ENCODE measurements at places on chromosomes 2 and 18.

GRCh38 chr2:72139471-72139873 is 8.2 kb downstream of the CYP26B1 start:
- no peak for DNase-seq

GRCh38 chr2:105249181-105249580 is 7.6 kb downstream of the GPR45 start:
- no peak for DNase-seq

DNA sequence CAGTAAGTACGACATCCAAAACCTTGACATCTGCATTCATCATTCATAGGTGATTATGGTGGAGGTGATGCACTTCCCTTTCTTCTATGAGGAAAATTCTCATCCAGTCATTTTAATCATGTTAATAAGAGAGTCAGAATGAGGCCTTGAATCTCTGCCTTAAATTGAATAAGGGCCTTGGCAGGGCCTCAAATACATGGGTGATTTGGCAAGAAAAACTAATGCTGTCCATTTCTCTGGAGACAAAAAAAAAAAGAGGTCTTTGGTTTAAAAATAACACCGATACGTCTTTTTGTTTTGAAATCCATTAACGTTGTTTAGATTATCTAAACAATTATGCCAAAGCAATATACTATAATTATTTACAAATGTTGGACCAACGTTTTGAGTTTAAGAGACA is 8.1 kb downstream of the COLEC12 start:
- DNase-seq = no peak

DNA sequence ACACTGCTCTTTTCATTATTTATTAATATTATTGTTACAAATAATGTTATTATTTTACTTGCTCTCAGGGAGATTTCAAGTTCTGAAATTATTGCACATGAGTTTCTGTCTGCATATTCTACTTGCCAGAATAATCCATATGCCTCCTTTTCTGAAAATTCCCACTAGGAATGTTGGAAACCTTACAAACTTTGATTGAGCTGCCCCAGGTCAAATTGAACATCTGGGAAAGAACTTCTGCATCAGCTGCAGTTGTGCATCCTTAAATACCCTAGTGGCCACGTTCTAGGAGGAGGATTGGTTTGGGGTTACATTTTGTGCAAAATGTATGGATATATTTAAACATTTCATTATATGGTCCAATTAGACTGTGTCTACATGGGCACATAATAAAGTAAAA is 1302.7 kb upstream of the PIK3C3 start:
- no peak for DNase-seq

GRCh38 chr2:9380702-9381628 is 42.4 kb downstream of the ITGB1BP1 start:
- no peak for DNase-seq

DNA sequence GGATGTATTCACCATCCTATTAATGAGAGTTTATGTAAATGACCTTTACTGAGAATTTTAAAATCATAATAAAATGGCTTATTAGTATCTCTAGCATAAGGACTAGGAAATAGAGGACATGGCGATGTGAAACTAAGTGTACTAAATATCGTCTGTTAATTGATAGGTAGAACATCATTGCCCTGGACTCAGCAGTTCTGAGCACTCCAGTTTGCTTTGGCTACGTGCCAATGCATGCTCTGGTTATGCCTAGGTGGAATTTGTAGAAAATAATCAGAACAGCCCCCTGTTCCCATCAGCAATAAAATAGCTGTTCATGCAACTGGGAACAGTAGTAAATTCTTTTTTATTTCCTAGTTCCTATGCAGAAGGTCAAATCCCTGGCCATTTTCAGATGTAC is 247.8 kb downstream of the DOK6 start:
- no peak for DNase-seq

DNA sequence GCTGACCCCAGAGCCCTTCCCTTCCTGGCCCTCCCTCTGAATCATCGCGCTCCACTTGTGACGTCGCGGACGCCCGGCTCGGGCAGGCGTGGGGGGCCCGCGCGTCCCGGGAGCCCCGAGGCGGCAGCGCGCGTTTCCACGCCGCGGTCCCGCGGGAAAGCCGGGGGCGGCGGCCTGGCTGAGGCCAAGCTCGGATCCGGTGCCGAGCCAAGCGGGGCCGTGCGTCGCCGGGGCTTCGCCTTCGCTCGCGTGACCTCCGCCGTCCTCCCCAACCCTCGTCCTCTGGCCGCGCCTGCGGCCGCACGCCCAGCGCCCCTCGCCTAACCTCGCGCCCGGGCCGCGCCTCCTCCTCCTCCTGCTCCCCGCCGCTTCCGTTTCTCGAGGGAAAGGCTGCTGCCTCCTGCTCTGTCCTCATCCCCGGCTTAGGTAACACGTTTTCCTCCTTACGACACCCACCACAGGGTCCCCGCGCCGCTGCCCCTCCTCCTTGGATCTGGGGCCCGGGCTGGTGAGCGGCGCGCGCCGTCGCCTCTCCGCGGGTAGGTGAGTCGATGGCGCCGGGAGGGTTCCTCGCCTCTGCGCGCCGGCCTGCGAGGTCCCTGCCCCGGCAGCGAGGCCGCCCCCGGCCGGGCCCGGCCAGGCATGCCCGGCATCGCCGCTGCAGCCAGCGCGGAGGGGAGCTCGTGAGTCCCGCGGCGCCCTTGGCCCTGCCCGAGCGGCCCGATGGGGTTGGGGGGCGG is at the start of gene INPP1:
Gene INPP1, plus strand, starts transcription at position 54 of the 740 bp plus-strand sequence. CDS start 16,514 bp downstream, outside the sequence.
- DNase-seq = peak; percentile 45

DNA sequence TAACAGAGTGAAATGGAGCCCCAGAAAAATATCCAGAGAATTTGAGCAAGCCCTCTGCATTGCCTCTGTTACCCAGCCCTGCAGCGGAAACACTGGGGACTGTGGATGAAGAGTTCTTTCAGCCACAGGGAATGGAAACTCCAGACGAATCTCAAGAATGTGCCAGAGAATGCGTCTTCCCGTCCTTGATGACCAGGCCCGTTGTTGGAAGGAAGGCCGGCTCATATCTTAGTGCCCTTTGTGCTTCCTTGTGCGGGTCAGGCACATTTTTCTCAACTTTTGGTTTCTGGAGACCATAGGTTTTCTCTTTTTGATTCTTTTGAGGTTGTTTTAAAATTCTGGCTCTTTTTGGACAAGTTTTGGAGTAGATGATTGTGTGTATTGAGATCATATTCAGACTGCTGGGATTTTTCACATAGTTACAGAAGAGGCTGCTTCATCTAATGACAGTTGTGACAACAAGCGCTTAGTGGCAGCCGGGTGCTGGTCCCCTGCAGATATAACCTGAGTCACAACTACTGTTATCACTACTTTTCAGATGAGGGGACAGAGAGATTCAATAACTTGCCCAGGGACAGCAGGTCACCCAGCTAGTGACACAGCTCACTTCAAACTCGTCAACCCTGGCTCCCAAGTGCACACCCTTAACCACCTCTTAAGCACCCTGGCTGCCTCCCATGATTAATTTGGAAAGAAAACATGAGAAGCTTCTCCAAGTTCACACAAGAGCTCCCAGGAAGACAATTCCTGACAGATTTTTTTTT is 15.7 kb downstream of the MAL start:
- no peak for DNase-seq

DNA sequence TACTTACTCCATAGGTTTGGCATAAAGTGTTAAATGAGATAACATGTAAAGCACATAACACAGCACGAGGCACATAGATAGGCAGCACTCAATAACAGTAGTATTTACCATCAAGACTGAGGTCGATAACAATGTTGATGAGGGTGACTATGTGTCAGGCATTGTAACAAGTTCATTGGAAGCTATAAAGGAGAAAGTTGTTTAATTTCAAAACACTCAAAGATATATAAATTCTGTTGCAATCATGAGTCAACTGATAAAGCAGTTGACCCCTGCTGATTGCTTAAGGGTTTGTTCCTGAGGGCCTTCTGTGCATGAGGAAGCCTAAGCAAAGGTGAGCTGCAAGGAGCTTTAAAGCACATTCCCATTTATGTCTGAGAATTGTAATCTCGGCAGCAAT is 760.5 kb downstream of the SATB2 start:
- no peak for DNase-seq

- no peak for DNase-seq
Measured at GRCh38 chr2:11795590-11795989, 49.2 kb downstream of the LPIN1 start.

DNA sequence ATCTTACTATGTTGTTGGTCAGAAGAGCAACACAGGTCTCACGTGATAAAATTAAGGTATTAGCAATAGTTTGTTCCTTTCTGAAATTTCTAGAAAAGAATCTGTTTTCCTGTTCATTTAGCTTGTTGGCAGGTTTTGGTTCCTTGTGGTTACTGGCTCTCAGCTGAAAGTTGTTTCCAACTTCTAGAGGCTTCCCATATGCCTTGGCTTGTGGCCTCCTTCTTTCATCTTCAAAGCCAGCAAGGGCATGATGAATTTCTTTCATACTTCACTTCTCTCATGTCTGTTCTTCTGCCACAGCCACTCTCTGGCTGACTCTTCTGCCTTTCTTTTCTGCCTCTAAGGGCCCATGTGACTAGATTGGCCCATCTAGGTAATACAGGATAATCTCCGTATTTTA is 193.7 kb downstream of the TRIB2 start:
- DNase-seq = no peak

GRCh38 chr2:182784058-182784706 is 68.1 kb downstream of the DNAJC10 start:
- DNase-seq = no peak

- no peak for DNase-seq
Measured at GRCh38 chr2:1049691-1050090, 99.0 kb downstream of the SNTG2 start.

DNA sequence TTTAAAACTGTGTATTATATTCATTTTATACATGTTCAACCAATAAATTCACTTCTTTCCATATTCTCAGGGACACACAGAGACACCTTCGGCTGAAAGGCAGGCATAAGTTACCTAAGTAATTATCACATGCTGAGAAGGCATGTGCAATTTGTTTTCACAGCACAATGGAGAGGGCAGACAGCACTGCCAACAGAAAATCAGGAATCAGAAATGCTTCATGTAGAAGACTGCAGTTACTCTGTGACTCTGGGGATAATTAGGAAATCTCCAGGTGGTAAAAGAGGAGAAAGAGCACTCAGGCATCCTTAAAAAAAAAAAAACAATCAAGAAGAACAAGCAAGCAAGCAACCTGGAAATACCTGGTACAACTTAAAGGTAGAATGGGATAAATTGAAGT is 49.3 kb downstream of the DSEL start:
- DNase-seq = no peak

DNA sequence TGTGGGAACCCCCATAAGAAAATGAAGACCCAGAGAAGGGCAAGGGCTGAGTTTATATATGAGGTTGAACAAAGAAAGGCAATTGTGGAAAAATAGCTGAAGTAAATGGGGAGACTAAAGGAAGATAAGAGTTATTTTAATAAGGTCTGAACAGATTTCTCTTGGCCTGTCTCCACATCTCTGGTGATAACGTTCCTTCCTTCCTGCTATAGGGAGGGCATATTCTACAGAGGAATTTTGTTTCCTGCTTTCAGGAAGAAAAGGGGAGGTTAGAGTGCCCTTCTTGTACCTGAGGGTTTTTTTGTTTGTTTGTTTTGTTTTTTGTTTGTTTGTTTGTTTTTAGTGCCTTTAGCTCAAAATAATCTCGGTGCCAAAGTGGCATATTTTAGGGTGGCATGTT is 31.6 kb downstream of the MOGAT1 start:
- DNase-seq = no peak

DNA sequence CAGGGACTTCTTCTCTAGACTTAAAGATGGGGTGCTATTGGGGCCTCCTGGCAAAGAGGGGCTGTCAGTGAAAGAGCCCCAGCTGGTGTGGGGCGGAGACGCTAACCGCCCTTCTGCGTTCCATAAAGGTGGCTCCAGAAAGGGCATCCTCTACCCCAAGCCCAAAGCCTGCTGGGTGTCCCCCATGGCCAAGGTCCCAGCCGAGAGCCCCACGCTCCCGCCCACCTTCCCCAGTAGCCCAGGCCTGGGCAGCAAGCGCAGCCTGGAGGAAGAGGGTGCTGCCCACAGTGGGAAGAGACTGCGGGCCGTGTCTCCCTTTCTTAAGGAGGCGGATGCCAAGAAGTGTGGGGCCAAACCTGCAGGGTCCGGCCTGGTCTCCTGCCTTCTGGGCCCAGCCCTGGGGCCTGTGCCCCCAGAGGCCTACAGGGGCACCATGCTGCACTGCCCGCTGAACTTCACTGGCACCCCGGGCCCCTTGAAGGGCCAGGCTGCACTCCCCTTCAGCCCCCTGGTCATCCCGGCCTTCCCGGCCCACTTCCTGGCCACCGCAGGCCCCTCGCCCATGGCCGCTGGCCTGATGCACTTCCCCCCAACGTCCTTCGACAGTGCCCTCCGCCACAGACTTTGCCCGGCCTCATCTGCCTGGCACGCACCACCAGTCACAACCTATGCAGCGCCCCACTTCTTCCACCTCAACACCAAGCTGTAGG is 15.2 kb downstream of the ARID5A start:
- DNase-seq = no peak

GRCh38 chr2:224901121-224901676 is 141.1 kb downstream of the DOCK10 start:
- DNase-seq = no peak

- DNase-seq = no peak
Measured at GRCh38 chr18:37218022-37218590, 347.5 kb downstream of the CELF4 start.

- DNase-seq = no peak
Measured at GRCh38 chr2:161780881-161781280, 156.7 kb downstream of the SLC4A10 start.

DNA sequence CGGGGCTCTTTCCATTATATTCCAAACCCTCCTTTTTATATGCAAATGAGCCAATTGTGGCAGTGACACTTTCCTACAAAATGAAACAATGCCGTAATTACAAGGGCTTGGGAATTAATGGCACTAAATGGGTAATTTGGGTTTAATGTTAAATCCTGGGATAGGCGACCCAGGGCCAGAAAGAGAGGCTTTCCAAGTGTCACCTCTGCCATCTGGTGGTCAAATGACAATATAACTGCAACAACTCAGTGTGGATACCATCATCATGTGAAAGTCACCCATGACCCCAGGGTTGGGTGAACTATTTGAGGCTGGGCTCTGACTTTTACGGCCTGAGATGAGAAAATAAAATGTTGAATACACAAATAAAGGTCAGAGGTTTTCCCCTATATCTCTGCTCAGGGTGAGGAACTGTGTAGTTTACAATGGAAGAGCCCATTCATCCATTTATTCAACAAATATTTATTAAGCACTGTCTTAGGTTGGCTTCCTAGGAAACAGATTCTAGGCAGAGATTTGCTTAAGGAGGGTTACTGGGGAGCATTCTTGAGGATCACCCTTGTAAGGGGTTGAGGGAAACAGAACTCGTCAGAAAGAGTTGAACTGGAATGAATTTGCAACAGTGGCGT is 13.6 kb upstream of the THADA start:
- DNase-seq = peak; percentile 24
